Neural progenitor cell (in vitro differentiated cells): ENCODE measurements at places on chromosomes 5 and 9. TPM values are rescaled to one million over a fixed set of nuclear protein-coding genes. Genes with fewer than 3 reads are reported as not detected.

DNA sequence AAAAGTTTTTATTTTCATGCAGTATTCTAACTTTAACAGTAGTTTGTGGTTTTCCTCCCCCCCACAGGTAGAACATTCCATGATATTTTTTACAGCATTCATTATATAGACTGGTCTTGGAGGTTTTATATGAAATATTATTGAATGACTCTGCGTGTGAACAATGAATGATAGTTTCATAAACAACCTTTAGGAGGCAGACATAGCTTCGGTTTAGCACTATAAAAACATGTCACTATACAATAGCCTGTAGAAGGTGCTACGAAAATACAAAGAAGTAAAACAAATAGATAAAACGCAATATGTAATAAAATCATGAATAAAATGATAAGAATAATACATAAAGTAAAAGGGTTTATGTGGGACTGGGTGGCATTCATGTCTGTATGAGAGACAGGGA is 8.5 kb downstream of the KLF4 start:
- no peak for DNase-seq

Gene PCDHGA5
- 0.71 and 1.3 TPM in 2 replicates for total RNA-seq

DNA sequence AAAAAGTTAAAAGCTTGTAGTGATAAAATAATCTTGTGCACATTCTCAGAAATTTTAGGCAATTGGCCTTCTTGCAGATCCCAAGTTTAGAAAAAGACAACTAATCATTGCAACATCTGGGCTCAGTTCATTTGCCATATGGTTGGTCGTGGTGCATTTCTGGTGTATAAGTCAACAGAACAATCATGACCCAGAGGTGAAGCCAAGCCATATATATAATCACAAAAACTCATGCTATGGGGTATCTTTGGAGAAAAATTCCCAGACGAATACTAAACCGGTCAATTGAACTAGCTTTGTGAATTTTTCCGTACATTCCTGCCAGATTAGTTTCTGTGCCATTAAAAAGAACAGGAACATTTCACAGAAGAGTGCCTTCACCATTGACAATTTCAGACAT is 50.3 kb downstream of the FYB1 start:
- DNase-seq: no peak

Gene IFNA2
- not detected in 2 replicates for total RNA-seq

DNA sequence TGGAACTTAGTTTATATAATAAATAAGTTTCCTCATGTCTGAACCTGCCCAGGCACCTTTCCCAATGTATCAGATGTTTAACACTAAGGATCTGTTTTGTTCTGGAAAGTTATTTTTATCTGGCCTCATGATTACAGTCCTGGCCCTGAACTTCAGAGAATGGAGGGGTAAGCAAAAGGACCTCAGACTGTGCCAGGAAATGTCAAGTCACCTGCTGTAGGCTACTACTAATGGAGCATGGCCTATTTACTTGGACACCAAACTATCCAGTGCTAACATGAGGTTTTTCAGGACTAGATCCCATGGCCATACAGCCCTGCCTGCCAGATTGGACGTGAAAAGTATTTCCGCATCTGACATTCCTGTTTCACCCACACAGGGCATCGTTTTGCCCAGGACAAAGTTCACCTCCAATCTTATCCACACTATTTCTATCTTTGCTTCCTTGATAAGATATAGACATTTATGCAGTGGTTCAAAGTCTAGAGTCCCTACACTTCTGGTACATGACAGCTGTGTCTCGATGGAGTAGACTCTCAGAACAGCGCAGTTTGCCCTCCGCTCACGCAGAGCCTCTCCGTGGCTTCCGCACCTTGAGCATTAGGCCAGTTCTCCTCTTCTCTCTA is at the start of gene BTNL8:
TSS of gene BTNL8 (plus strand) at position 539 of the 626 bp plus-strand sequence. CDS start 152 bp downstream, outside the sequence.
- DNase-seq: no peak

Gene PGM5
- total RNA-seq: 0.81 and 2.0 TPM in 2 replicates

Gene CCNJL
- 8.4 and 9.4 TPM in 2 replicates for total RNA-seq

DNA sequence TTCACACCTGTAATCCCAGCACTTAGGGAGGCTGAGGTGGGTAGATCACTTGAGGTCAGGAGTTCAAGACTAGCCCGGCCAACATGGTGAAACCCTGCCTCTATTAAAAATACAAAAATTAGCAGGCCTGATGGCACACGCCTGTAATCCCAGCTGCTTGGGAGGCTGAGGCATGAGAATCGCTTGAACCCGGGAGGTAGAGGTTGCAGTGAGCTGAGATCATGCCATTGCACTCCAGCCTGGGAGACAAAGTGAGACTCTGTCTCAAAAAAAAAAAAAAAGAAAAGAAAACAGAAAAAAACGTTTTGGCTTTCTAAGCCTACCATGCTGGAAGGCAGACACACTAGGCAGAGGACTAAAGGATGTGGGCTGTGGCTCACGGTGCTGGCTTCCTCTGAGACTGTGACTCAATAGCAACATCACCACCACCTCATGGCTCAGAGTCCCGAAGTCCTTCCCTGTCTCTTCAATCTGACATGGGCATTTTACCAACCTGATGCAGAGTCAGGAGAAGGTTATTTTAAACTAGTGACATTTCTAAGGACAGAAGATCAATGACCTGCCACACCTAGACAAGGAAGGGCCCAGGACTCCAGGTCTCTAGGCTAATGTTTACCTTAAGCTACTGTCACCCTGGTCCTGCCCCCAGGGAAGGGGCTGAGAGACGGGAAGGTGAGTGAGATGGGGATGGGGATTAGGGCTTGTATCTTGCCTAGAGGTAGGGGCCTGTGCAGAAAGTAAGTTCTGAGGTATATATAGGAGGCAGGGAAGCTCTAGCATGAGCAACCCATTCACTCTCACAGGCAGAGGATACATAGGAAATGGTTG is 3.7 kb downstream of the ECSCR start:
- no peak for DNase-seq

DNA sequence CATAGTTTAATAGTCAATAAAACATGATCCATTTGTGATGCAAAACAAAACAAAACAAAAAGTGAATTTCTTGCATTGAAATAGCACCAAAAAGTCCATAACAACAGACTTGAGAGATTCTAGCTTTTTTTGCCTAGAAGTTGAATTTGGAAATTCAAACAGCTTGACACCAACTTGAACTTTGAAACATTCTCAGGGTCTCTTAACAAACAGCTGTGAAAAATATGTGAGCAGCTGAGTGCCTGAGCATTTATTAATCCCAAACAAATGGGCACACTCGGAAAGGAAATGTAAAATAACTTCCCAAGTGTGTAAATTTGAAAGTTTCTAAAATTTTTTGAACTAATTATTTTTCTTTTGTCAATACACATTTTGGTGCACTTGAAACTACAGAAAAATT is 56.0 kb upstream of the HMHB1 start:
- DNase-seq: no peak

DNA sequence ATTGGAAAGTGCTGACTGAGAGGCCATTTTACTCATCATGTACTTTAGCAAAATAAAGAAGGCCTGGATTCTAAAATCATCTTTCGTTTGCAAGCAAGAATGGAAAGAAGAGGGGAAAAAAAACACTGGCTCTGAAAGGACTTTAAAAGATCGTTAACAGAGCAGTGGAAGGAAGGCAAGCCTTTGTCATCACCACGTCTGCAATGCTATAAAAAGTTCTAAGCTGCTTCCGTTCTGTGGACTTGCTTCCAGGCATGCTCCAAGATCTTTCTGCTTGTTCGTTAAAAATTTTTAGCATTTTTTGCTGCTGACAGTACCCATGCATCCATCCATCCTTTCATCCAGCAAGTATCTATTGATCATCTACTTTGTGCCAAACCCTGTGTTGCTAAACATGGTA is 226.5 kb downstream of the GABBR2 start:
- no peak for DNase-seq

GRCh38 chr9:112299514-112299913 is 33.9 kb downstream of the PTBP3 start:
- no peak for DNase-seq

DNA sequence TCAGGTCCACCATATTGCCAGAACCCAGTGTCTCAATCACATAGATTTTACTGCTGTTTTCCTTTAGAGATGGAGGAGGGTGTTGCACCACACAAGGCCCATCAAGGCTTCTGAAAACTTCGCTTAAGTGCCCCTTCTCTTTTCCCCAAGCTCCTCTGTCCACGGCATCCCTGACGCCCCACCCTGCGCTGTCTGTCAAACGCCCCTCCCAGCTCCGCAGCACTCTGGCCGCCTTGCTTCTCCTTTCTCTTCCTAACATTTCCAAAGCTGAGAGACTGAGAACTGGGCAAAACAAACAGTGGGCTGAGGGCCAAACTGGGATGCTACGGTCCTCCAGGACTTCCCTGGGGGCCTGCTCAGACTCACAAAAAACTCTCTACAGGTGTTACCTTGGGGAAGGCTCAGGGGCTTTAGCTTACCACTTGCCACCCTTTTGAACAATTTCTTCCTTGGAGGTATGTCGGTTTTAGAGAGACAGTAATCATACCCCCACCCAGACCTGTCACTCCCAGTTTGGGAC is 28.3 kb upstream of the ERGIC1 start:
- no peak for DNase-seq

Gene MRPL50
- total RNA-seq: 28.2 and 42.7 TPM in 2 replicates
